Mammary epithelial cell (primary cell): ENCODE measurements at places on chromosomes 11 and 22. TPM values are rescaled to one million over a fixed set of nuclear protein-coding genes. Genes with fewer than 3 reads are reported as not detected.

- DNase-seq = no peak
These were observed 2.9 kb downstream of the MIOX start for GRCh38 chr22:50489363-50490243.

DNA sequence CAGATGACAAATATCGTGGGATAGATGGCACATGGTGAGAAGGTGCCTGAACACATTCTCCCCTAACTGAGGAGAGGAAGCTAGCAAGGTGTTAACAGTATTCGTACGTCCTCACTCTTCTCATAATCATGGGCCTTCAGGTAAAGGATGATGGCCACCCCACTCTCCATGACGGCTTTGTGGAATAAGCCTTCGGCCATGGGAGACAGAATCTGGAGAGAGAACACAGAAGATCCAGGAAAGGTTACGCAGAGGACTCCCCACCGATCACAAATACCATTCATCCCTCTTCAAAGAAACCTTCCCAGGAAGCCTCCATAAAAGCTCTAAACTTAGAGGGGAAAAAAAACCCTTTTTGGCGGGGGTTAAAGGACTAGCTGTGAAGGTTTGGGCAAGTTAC, 189.9 kb downstream of the BCR start:
- no peak for DNase-seq

GRCh38 chr11:134657631-134658030, 245.6 kb upstream of the B3GAT1 start:
- DNase-seq = no peak

DNA sequence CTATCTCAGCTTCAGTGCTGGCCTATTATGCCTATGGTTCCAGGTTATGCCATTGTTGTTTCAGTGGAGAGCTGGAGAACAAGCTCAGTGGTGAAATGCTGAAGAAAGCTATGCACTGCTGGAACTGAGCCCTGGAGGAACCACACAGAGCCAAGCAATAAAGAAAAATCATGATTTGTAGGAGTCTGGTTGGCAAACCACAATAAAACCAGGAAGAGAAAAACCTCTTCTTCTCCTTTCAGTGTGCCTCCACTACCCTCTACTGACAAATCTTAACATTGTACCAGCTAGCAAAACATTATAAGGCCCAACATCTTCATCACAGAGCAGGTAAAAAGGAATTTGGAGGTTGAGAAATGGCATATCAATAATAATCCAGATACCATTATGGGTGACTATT, 5.3 kb downstream of the OR51F2 start:
- DNase-seq = no peak

DNA sequence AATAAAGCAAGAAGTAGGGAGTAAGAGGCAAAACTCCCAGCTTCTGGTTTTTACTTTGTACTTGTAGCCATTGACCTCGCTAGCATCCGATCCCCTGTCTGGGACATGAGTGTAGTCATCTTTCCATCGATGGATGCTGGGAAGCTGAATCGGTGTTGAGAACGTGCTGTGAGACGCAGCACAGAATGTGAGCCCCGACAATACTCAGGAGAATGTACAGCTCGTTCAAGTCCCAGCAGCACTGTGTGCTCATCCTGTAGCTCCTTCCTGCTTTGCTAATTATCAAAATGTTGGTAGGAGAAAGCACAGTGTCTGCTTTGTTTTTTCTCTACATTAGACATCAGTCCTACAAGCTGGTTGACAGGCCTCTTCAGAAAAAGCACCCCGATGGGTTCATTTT, 56.6 kb downstream of the JAM3 start:
- DNase-seq = no peak

DNA sequence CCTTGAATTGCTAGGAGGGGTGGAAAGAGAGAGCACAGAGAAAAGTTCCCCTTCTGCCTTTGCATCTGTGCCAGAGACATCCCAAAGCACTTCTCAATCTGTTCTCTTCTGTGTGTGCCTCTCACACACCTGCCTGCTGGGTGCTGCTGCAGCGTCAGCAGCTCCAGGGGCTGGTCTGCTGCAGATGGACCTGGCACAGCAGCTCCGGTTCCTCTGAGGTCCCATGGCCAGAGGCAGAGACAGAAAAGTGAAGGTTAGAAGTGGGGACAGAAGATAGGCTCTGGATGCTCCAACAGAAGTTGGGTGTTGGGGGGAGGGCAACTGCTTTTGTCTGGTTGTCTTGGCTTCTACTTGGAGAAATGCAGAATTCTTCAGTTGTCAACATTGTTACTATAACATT, 48.9 kb upstream of the KIRREL3 start:
- no peak for DNase-seq

GRCh38 chr11:81744336-81745116, 989.1 kb downstream of the FAM181B start:
- DNase-seq = no peak

GRCh38 chr11:3989921-3990290, 104.7 kb upstream of the RRM1 start:
- no peak for DNase-seq

GRCh38 chr11:2182692-2183474, 11.3 kb upstream of the TH start:
- no peak for DNase-seq

- DNase-seq = peak; percentile 40
These were observed 253.4 kb downstream of the FAM76B start for GRCh38 chr11:95536047-95536690.

GRCh38 chr22:43624144-43624998, 187.7 kb downstream of the EFCAB6 start:
- DNase-seq = no peak

GRCh38 chr22:20904008-20904979, 12.9 kb upstream of the CRKL start:
- DNase-seq = peak; percentile 98

The MPEG1 gene
- polyA plus RNA-seq = not detected

The TMEM151A gene
- 0.06 TPM for polyA plus RNA-seq

The TP53I11 gene
- polyA plus RNA-seq = 7.3 TPM

DNA sequence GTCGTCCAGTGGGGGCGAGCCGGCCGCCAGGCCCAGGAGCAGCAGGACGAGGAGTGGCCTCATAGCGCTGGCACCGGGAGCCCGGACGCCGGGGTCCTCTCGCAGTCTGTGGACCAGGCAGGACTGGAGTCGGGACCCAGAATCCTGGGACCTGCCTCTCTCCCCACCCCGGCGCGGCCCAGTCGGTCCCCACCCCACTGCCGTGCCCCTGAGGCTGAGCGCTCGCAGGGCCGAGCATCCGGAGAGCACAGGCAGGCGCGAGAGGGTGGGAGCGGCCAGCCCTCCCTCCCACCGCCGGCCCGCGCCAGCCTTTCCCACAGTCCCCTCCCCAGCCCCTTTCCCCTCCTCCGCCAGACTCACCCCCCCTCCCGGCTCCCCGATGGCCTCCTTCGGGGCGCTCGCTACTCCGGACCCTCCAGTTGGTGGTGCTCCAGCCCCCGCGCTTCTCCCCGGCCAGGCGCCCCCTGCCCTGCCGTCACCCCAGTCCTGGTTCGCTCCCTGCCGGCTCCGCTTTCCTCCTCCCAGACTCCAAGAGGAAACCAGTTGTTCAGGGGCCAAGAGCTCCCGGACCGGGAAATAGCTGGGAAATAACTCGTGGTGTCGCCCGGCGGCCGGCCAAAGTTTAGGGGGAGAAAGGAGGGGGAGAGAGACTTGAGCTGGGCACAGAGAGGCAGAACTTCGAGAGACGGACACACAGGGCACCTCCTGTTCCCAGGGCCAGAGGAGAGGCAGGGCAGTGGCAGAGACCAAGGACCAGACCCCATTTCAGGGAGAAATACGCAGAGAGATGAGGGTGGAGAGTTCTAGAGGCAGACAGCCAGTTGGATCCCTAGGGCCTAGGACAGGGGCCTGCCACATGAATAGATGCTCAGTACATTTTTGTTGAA, at the start of gene C1QTNF5:
C1QTNF5 (minus strand) TSS at position 549 of the 887 bp plus-strand sequence; CDS start at position 63, 486 bp downstream.
- no peak for DNase-seq

GRCh38 chr11:60781981-60782316, 3.2 kb upstream of the MS4A10 start:
- no peak for DNase-seq

DNA sequence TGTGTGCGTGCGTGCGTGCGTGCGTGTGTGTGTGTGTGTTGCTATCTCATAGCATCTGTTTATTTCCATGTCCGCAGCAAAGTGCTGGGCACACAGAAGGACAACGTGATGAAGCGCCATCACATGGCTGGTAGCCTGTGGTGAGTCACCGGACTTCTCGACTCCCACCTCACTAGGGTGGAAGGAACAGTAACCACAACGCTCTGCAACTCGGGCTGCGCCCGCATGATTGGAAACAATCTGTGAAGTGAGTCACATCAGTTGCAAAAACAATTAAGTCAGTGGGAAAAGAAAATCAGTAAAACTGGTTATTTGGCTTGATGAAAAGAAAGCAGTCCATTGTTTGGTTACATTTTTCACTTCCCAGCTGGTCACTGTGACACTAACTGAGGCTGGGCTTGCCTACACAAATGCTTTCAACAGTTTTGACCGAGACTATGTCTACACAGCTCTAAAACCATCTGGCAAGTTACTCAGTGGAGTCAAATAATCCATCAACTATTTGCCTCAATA, 437.3 kb upstream of the CADM1 start:
- peak; percentile 100 for DNase-seq

- no peak for DNase-seq
These were observed 31.3 kb upstream of the WNT7B start for GRCh38 chr22:46008291-46008690.
